ENCODE measurements at places on chromosomes 1 and 21. TPM values are rescaled to one million over a fixed set of nuclear protein-coding genes. Genes with fewer than 3 reads are reported as not detected.

EDN2 gene
- 2.1 TPM for polyA plus RNA-seq

DNA sequence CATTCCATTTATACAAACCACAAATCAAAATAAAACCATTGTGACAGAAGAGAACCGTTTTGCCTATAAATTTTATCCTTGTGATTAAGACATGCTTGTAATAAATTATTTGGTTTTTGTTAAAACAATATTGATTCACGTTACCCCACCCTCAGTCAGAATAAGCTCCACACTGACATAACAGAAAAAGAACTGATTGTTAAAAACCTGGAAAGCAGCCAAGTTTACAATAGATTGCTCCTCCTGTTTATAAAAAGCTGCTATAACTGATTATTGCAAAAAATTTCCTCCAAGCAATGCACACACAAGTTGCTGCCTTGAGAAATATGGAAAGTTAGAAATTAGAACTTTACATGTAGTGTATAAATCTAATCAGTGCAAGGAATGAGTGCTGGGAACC is 263.5 kb downstream of the SETD4 start:
- DNase-seq: no peak

- no peak for DNase-seq
Observed at GRCh38 chr1:114137497-114137896, 16.2 kb downstream of the SYT6 start.

DNA sequence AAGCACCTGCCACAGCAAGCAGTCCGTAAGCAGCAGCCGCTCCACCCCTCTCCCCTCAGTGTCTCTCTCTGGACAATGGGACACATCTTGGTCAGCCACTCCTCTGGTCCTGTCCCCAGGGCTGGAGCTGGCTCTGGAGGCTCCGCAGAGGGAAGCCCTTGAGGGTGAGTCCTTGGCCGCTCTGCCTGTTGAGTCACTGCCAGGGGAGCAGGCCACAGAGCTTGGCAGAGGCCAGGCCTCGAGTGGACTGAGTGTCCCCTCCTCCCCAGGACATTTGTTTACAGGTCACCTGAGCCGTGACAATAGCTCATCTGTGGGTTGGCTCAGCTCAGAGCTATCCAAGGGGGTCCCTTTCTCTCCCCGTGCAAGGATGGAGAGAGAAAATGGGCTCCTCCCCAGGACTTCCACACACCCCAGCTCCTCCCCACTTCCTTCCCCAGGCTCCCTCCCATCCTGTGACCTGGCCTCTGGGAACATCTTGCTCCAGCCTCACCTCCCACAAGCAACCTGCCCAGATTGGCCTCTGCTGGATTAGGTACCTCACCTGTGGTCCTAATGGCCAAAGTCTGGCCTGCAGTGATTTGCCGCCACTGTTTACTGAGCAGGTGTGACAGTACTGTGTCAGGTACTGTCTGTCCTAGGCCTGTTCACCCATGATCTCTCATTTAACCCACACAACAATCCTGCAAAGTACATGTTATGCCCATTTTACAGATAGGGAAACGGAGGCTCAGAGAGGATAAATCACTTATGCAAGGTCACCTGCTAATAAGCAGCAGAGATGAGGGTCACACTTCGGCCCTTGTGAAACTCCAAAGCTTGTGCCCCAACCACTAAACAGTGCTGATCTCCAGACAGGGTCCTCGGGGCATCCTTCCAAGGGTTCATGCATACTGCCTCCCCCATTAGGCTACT is 4.8 kb downstream of the FAM131C start:
- DNase-seq: no peak

DNA sequence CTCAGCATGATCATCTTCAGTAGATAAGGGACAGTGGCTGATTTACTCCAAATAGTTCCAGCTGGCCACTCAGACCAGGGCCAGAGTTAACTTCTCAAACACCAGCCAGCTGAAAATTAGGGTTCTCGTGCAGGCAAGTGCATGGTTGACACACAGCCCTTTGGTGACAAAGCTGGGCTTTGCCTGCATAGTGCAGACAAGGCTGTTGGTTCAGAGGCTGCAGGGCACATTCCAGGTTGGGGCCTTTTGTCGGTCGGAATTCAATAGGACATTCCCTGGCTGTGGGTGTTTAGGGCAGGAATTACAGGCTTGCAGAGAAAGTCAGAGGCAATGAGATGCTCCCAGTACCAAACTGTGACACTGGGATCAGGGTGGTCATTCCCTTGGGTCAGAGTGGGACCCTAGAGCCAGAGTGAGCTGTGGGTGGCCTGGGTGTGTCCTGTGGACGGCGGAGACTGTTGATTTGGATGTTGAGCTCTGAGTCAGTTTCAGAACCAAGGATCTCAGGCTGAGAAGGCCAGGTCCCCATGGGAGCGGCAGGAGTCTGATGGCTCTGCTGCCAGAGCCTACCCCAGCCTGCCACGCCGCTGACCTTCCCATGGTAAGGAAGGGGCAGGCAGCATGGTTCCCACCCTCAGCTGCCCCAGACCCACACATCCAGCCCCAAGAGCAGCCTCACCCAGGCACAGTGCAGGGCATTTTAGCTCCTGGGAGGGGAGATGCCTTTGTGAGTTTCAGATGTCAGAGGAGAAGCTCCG is 56.2 kb downstream of the STUM start:
- DNase-seq: no peak

- DNase-seq: no peak
Observed at GRCh38 chr1:107181253-107181969, 40.6 kb downstream of the NTNG1 start.

GRCh38 chr1:110384581-110385321 is 6.1 kb downstream of the SLC16A4 start:
- no peak for DNase-seq

GRCh38 chr1:232568331-232568852 is 61.5 kb downstream of the SIPA1L2 start:
- DNase-seq: no peak

DNA sequence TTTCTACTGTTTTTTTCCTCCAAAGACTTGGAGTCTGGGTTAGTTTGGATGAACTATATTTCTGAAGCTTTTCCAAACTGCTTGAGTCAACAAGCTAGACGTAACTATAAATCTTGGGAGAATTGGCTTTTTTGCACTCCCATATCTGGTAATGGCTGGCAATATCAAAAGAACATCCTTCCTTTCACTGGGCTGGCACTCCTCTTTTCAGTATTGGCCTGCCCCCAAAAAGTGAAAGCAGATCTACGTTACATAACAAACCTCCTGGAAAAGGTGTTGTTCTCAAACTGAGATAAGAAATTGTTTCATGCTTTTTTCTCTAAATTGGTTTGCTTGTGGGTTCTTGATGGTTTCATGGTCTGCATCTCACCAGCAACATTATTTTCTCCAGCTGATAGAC is 499.3 kb downstream of the NEGR1 start:
- no peak for DNase-seq
